ENCODE measurements at places on chromosomes 4 and X. TPM values are rescaled to one million over a fixed set of nuclear protein-coding genes. Genes with fewer than 3 reads are reported as not detected.

The SPANXD gene
- 13.1 TPM for polyA plus RNA-seq

The PAGE5 gene
- 7.1 TPM for polyA plus RNA-seq

The RASL11B gene
- 1.2 TPM for polyA plus RNA-seq

The CHST7 gene
- polyA plus RNA-seq, result 6.2 TPM

The TMEM154 gene
- 0.58 TPM for polyA plus RNA-seq

The FHIP1A gene
- 1.3 TPM for polyA plus RNA-seq

DNA sequence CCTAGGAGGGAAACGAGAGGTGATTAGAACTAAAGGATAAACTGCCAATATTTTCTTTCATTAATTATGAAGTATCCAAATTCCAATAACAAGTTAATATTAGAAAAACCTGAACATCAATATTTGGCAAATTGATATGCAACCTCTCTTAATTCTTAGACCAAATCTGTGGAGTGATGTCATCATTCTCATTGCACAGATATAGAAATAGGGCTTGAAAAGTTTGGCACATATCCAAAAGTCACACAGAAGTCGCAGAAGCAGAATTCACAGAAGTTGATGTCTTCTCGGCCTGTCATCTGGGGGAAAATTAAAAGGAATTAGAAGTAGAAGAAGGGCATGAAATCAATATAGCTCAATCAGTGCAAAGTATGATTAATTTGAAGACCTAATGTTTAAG is 36.9 kb downstream of the ENPEP start:
- no peak for DNase-seq
- peaks cover 2% of the 10 kb centered on the region for H3K4me1 ChIP-seq
- no peaks in the 10 kb centered on the region for H3K27me3 ChIP-seq
- H3K27ac ChIP-seq, result no peak overlapping the region
- no peaks in the 10 kb centered on the region for H3K36me3 ChIP-seq

DNA sequence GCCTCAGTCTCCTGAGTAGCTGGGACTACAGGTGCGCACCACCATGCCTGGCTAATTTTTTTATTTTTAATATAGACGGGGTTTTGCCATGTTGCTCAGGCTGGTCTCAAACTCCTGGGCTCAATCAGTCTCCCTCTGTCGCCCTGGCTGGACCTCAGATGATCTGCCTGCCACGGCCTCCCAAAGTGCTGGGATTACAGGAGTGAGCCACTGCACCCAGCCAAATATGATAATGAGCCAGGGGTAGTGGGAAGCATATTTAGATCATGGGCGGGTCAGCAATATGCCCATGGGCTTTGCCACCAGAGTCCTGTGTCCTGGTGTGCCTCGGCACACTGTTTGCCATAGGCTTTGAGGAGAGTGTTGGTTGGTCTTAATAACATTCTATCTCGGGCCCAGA is 71.8 kb downstream of the FAM193A start:
- no peak overlapping the region for H3K27ac ChIP-seq
- no peaks in the 10 kb centered on the region for H3K4me1 ChIP-seq
- no peak for DNase-seq

- H3K36me3 ChIP-seq, result no peaks in the 10 kb centered on the region
- H3K27ac ChIP-seq, result no peak overlapping the region
Observed at GRCh38 chr4:85246055-85246454, 228.9 kb upstream of the ARHGAP24 start.

DNA sequence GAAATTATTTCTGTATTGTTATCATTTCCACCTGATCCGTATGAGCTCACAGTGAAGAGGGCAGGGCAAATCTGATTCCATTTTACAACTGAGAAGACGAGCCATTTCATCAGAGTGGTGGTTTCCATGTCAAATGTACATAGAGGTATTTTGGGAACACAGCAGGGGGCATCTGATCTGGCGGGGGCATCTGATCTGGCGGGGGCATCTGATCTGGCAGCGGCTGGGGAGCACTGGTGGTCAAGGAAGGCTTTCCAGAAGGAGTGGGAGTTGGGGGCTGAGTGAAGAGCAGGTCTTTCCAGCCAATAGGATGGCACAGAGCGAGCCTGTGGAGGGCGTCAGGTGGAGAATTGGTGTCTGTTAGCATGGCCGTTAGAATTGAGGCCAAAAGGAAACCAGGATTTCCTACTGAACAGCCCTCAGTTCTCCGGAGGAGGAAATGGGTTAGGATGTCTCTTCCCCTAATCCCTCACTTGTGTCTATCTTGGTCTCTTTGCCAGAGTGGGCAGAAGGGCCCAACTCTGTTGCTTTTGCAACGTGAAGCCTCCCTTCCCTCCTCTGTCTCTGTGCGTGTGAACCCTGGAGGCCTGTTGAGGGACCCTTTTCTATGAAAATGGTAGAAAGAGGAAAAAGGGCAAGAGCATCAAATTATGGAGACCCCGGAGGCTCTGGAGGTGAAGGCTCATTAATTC is 41.3 kb downstream of the RHOH start:
- no peak for DNase-seq
- no peaks in the 10 kb centered on the region for H3K4me1 ChIP-seq
- no peak overlapping the region for H3K27ac ChIP-seq
- no peak overlapping the region for H3K4me3 ChIP-seq
- no peaks in the 10 kb centered on the region for H3K36me3 ChIP-seq
- H3K27me3 ChIP-seq, result no peaks in the 10 kb centered on the region

GRCh38 chrX:11781734-11782370 is 23.8 kb downstream of the MSL3 start:
- H3K4me1 ChIP-seq, result no peaks in the 10 kb centered on the region
- H3K36me3 ChIP-seq, result no peaks in the 10 kb centered on the region
- H3K27ac ChIP-seq, result no peak overlapping the region
- H3K4me3 ChIP-seq, result no peak overlapping the region

GRCh38 chr4:17531538-17532285 is 16.7 kb downstream of the CLRN2 start:
- H3K27me3 ChIP-seq, result no peaks in the 10 kb centered on the region
- H3K4me3 ChIP-seq, result no peak overlapping the region
- no peak for DNase-seq
- H3K27ac ChIP-seq, result no peak overlapping the region
- no peaks in the 10 kb centered on the region for H3K4me1 ChIP-seq

GRCh38 chr4:54840992-54841768 is 183.4 kb downstream of the KIT start:
- no peak overlapping the region for H3K4me3 ChIP-seq
- no peaks in the 10 kb centered on the region for H3K4me1 ChIP-seq
- no peak overlapping the region for H3K27ac ChIP-seq
- DNase-seq, result peak; percentile 11

GRCh38 chr4:113452152-113452551 is 309.4 kb downstream of the CAMK2D start:
- no peak overlapping the region for H3K4me3 ChIP-seq
- no peak overlapping the region for H3K27ac ChIP-seq
- peaks cover 31% of the 10 kb centered on the region for H3K36me3 ChIP-seq
- no peaks in the 10 kb centered on the region for H3K27me3 ChIP-seq
- DNase-seq, result no peak
- peaks cover 15% of the 10 kb centered on the region for H3K4me1 ChIP-seq

- no peaks in the 10 kb centered on the region for H3K36me3 ChIP-seq
- no peak for DNase-seq
- H3K27ac ChIP-seq, result no peak overlapping the region
- no peaks in the 10 kb centered on the region for H3K4me1 ChIP-seq
Observed at GRCh38 chrX:73131877-73132276, 52.6 kb upstream of the PABPC1L2A start.

GRCh38 chr4:112952313-112952700 is 97.1 kb upstream of the ANK2 start:
- no peak for DNase-seq
- H3K27ac ChIP-seq, result no peak overlapping the region
- no peaks in the 10 kb centered on the region for H3K36me3 ChIP-seq
- no peak overlapping the region for H3K4me3 ChIP-seq
- no peaks in the 10 kb centered on the region for H3K4me1 ChIP-seq

GRCh38 chr4:71303287-71303686 is 35.5 kb upstream of the SLC4A4 start:
- no peak overlapping the region for H3K4me3 ChIP-seq
- no peaks in the 10 kb centered on the region for H3K27me3 ChIP-seq
- no peaks in the 10 kb centered on the region for H3K4me1 ChIP-seq
- no peaks in the 10 kb centered on the region for H3K36me3 ChIP-seq

DNA sequence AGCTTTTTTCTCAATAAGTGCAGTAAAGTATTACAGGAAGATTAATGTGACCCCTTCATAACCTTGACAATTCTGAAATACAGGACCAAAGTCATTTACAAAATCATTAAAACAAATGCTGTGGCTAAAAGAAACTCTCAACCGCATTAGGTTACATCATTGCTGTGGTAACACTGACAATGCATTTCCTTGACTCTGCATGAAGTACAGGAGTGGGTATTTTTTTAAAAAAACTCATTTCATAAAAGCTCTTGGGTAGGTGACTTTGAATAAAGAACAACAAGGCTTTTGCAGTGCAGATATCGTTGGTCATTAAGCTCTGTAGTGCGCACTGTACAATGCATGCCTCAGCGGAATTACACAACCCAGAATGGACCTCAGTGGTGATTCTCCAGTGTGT is 23.4 kb upstream of the XK start:
- no peak overlapping the region for H3K4me3 ChIP-seq
- H3K27ac ChIP-seq, result no peak overlapping the region
- no peak for DNase-seq
- H3K36me3 ChIP-seq, result no peaks in the 10 kb centered on the region
- H3K27me3 ChIP-seq, result no peaks in the 10 kb centered on the region

GRCh38 chrX:107849747-107850421 is 24.2 kb downstream of the MID2 start:
- 0 out of 2 replicates have a peak, but pooled peaks cover 5% of the 10 kb centered on the region for H3K27me3 ChIP-seq
- H3K4me3 ChIP-seq, result no peak overlapping the region
- no peak for DNase-seq
- no peaks in the 10 kb centered on the region for H3K4me1 ChIP-seq

DNA sequence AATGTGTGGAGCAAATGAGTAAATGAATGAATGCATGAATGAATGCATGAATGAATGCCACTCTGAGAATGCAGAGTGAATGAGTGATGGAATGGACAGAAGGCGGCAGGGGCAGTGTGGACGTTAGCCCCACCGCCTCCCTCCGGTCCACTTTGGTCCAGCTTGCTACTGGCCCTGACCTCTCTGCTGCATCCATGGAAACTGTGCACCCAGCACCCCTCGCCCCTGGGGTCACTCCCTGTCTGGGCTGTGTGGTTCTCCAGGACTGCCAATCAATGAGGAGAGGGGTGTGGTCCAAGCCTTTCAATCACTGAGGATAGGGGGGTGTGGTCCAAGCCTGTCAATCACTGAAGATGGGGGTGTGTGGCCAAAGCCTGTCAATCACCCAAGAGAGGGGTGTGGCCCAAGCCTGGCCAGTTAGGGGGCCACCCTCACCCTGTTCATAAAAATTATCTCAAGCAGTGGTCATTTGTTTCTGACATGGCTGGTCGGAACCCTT is 39.2 kb upstream of the ASMTL start:
- no peaks in the 10 kb centered on the region for H3K4me1 ChIP-seq
- H3K27ac ChIP-seq, result no peak overlapping the region
- H3K36me3 ChIP-seq, result no peaks in the 10 kb centered on the region
- peak; percentile 36 for DNase-seq

- H3K4me1 ChIP-seq, result no peaks in the 10 kb centered on the region
- no peaks in the 10 kb centered on the region for H3K27me3 ChIP-seq
- DNase-seq, result no peak
- no peak overlapping the region for H3K4me3 ChIP-seq
- no peak overlapping the region for H3K27ac ChIP-seq
Observed at GRCh38 chrX:101260435-101260834, 30.7 kb downstream of the TAF7L start.

- no peak overlapping the region for H3K27ac ChIP-seq
- no peaks in the 10 kb centered on the region for H3K36me3 ChIP-seq
Observed at GRCh38 chr4:125838924-125839323, 524.2 kb downstream of the FAT4 start.

Data from SK-N-SH (cell line).